ENCODE measurements at places on chromosomes 3 and 15. TPM values are rescaled to one million over a fixed set of nuclear protein-coding genes. Genes with fewer than 3 reads are reported as not detected.
A peak's percentile ranks its signal among the peaks of the same experiment; 100 is the strongest.

- H3K4me3 ChIP-seq: no peak overlapping the region
- no peaks in the 10 kb centered on the region for H3K36me3 ChIP-seq
- H3K4me1 ChIP-seq: no peaks in the 10 kb centered on the region
- no peak overlapping the region for H3K27ac ChIP-seq
These were observed 563.0 kb upstream of the CCDC54 start for GRCh38 chr3:106814231-106814630.

DNA sequence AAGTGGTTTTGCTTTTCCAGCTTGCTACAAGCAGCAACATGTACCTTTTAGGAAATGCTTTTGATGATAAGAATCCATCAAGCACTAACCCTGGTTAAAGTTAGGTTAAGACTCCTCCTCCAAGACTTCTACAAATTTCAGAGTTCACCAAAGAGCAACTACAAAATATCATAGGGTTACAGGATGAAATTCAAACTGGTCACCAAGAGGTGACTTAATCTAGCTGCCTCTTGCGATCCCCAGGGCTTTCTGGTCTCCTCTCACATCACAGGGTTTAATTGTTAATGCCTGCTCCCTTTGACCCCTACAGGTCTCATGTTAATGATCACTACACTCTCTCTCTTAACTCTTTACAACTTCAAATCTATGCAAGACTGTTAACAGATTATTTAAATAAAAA is 66.5 kb downstream of the DPH6 start:
- H3K27ac ChIP-seq: no peak overlapping the region
- H3K36me3 ChIP-seq: peaks cover 3% of the 10 kb centered on the region
- H3K4me3 ChIP-seq: no peak overlapping the region
- H3K4me1 ChIP-seq: no peaks in the 10 kb centered on the region
- no peaks in the 10 kb centered on the region for H3K27me3 ChIP-seq

DNA sequence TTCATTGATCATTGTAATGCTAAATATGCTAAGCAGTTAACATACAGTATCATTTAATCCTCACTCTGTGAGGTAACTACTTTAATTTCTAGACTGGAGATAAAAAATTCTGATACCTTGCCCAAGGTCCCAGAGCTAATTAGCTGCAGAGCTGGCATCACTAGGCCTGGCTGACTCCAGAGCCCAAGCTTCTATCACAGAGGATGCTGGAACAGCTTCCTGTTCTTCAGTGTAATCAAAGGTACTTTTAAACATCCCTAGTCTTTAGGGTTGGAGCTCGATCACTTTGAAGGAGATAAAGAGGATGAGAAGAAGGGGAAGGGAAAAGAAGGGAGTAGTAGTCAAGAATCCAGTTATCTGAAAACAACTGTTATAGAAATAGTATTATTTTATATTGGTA is 37.1 kb upstream of the BOC start:
- no peak overlapping the region for H3K4me3 ChIP-seq
- no peak for DNase-seq
- no peaks in the 10 kb centered on the region for H3K27me3 ChIP-seq
- H3K27ac ChIP-seq: no peak overlapping the region

DNA sequence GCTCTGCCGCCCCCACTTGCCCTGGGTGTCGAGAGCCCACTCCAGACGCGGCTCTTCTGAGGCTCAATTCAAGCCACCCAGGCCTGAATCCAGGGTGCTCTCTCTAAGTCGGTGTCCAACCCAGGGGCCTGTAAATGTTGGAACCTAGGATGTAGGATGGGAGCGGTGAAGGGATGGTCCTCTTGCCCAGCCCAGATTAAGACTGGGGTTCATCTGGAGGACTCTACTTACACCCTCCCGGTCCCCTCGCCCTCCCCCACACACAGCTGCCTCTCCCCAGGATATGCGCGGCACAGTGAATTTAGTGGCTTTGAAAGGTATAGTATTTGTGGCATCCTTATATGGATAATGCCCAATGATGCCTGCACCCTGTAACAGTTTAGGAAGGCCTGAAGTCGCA is 822 bp upstream of the FBN1 start:
- peak overlapping the region; percentile 71 for H3K4me3 ChIP-seq
- peaks cover 3% of the 10 kb centered on the region for H3K4me1 ChIP-seq
- DNase-seq: no peak
- no peaks in the 10 kb centered on the region for H3K36me3 ChIP-seq

The DUOX1 gene
- total RNA-seq: 87.5 TPM

DNA sequence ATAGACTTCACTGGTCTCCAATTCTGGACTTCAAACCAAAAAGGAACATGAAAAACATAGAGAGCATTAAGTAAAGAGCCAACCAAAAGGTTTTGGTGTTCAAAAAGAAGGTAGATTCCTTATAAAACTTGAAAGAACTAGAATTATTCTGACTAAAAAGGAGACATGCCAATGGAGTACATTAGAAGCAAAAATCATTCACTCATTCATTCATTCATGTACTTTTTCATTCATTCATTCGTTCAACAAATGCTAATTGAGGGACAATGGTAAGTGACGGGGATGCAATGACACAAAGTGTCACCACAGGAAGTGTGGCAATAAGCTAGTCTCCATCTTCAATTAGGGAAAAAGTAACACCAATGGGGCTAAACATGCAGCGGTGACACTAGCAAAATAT is 181.0 kb upstream of the ATP11B start:
- H3K27me3 ChIP-seq: no peaks in the 10 kb centered on the region
- H3K27ac ChIP-seq: no peak overlapping the region
- peaks cover 38% of the 10 kb centered on the region for H3K4me1 ChIP-seq
- H3K36me3 ChIP-seq: no peaks in the 10 kb centered on the region

DNA sequence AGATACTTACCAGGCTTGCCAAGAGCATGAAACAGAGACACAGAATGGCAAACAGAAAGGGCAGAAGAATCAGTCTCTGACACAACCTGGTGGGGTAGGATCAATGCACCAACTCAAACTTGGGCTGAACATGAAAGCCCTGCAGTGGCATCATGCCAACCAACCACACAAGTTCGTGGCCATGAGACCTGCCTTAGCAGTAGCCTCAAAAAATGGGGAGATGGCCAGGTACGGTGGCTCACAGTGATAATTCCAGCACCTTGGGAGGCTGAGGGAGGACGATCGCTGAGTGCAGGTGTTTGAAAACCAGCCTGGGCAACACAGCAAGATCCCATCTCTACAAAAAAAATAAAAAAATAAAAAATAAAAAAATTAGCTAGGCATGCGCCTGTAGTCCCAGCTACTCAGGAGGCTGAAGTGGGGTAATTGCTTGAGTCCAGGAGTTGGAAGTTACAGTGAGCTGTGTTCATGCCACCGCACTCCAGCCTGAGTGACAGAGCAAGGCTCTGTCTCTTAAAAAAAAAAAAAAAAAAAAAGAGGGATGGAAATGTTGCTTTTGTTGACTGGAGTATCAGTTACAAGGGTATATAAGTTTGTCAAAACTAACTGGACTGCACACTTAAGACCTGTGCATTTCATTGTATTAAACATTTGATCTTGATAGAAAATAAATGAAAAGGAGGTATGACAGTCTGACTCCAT is 93.4 kb downstream of the XXYLT1 start:
- peak overlapping the region; percentile 85 for H3K27ac ChIP-seq
- no peaks in the 10 kb centered on the region for H3K27me3 ChIP-seq
- no peak for DNase-seq
- H3K4me3 ChIP-seq: no peak overlapping the region
- H3K36me3 ChIP-seq: no peaks in the 10 kb centered on the region
- peaks cover 50% of the 10 kb centered on the region for H3K4me1 ChIP-seq

DNA sequence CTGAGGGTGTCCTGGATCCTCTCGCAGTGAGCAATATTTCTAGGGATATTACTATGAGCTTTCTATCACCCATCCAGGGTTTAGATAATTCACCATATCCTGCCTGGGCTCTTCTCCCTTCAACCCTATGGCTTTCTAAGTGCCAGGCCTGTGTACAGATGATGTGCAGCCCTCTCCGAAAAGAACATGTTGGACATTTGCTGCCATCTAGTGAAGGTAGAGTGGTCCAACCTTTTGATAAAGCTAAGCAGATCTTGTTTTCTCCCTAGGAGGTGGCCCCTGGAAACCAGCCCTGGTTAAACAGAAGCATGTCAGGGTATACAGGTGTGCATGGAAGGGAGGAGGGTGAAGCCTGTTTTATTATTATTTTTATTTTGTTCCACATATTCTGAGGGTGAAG is 27.9 kb upstream of the SCN10A start:
- no peaks in the 10 kb centered on the region for H3K4me1 ChIP-seq
- H3K27ac ChIP-seq: no peak overlapping the region
- H3K27me3 ChIP-seq: no peaks in the 10 kb centered on the region
- no peak overlapping the region for H3K4me3 ChIP-seq

DNA sequence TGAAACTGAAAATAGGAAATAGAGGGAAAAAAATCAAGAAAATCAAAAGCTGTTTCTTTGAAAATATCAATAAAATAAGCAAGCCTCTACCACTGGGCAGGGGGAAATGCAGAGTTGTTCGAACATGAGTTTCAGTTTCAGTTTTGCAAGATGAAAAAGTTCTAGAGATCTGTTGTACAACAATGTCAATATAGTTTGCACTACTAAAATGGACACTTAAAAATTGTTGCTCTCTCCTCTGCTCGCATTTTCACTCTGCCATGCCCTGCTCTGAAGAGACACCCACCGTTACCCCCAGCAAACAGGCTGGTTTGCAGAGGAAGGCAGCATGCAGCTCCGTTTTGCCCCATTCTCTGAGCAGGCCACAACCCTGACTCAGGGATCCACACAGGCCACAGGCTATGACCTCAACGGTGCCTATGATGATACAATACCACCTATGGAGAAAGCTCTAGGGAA is 64.5 kb downstream of the ZNF148 start:
- no peak overlapping the region for H3K4me3 ChIP-seq
- H3K27ac ChIP-seq: peak overlapping the region; percentile 0
- H3K4me1 ChIP-seq: peaks cover 2% of the 10 kb centered on the region
- no peaks in the 10 kb centered on the region for H3K27me3 ChIP-seq
- peaks cover 52% of the 10 kb centered on the region for H3K36me3 ChIP-seq

- no peak overlapping the region for H3K27ac ChIP-seq
- no peaks in the 10 kb centered on the region for H3K27me3 ChIP-seq
- H3K36me3 ChIP-seq: no peaks in the 10 kb centered on the region
- H3K4me1 ChIP-seq: peaks cover 15% of the 10 kb centered on the region
- DNase-seq: no peak
These were observed 64.9 kb upstream of the RAD18 start for GRCh38 chr3:9028134-9028533.

DNA sequence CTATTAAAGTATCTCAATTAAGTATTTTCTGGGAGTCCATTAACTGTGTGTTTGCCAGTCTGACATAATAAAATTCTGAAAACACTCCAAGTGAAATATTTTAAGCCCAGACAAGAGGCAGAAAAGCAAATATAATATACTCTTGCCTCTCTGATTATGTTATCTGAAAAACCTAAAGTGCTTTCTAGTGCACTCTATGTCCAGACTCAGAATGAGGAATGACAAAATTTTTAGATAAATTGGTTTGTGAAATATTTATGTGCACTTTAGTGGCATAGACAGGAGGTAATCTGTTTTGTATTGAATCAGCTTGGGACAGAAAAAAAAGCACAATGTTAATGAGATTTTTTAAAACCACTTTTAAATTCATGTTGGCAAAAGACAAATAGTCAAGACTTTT is 508.2 kb upstream of the SUCLG2 start:
- no peak for DNase-seq
- no peaks in the 10 kb centered on the region for H3K36me3 ChIP-seq
- no peak overlapping the region for H3K27ac ChIP-seq
- no peak overlapping the region for H3K4me3 ChIP-seq

The GRK7 gene
- not detected for total RNA-seq

The C2CD4B gene
- 0.42 TPM for total RNA-seq

- no peaks in the 10 kb centered on the region for H3K27me3 ChIP-seq
- no peaks in the 10 kb centered on the region for H3K36me3 ChIP-seq
- H3K4me1 ChIP-seq: peaks cover 8% of the 10 kb centered on the region
- no peak for DNase-seq
These were observed 11.6 kb downstream of the ADAMTS17 start for GRCh38 chr15:100330221-100330620.

DNA sequence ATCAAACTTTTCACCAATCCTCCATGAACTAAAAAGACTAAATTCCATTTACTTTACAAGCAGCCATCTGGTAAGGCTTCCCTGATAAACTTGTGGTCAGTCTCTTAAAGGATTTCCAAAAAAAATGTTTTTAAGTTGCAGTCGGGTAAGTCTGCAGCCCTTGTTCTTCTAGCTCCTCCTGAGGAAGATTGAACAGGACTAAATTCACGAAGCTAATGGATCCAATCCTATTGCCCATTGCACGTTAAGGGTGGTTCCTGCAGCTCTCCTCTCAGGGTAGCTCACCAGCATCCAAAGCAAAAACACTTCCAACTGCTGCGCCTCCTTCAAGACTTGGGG is 2.8 kb downstream of the HES1 start:
- H3K36me3 ChIP-seq: no peaks in the 10 kb centered on the region
- peak overlapping the region; percentile 69 for H3K4me3 ChIP-seq
- peak overlapping the region; percentile 97 for H3K27ac ChIP-seq
- H3K27me3 ChIP-seq: no peaks in the 10 kb centered on the region
- no peak for DNase-seq
- peaks cover 92% of the 10 kb centered on the region for H3K4me1 ChIP-seq

The NIPA2 gene
- total RNA-seq: 43.9 TPM

DNA sequence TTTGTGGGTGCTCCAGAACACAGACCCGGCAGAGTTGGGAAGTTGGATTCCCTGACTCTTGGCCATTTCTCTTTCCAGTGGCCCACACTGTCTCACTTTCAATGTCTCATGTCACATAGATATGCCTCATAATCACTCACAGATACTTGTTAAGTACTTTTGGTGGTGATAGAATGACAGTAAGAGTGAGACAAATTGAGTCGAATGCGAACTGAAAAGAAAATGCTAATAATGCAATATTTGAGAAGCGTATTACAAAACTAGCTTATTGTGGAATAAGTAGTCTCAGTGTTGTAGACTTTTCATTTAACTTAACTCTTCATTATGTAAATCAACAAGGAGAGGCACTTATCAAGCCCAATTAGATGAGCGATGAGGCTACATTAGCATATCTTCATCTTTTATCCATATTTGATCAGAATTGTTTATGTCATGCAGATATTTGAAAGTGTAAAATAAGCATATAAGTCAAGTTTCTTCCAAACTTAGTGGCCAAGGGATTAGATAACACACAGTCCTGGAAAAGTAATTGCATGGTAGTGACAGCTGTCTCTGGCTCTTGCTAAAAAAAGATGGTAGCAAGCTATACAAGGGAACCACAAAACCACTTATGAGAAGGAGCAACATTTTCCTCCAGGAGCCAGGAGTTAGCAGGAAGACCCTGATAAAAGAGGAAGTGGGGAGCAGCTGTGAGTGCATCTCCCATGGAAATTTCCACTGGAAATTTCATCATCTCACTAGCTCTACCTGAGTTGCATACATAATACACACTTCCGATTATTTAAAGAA is 243.6 kb downstream of the ARRDC4 start:
- no peak overlapping the region for H3K4me3 ChIP-seq
- no peak for DNase-seq
- no peaks in the 10 kb centered on the region for H3K27me3 ChIP-seq
- H3K27ac ChIP-seq: no peak overlapping the region

The CPEB1 gene
- total RNA-seq: 0.13 TPM

GRCh38 chr3:169239756-169240155 is 423.8 kb downstream of the MECOM start:
- H3K27me3 ChIP-seq: no peaks in the 10 kb centered on the region
- H3K4me3 ChIP-seq: no peak overlapping the region
- H3K27ac ChIP-seq: no peak overlapping the region
- H3K36me3 ChIP-seq: no peaks in the 10 kb centered on the region

Measured in esophagus squamous epithelium (tissue), 5 donors.